Tongue (tissue), 3 donors: ENCODE measurements at places on chromosomes 5 and 9.

GRCh38 chr5:73966451-73966850, 340.5 kb downstream of the ARHGEF28 start:
- no peak for DNase-seq

GRCh38 chr5:109297900-109298299, 111.9 kb downstream of the PJA2 start:
- DNase-seq, result no peak

GRCh38 chr5:39506211-39506610, 81.4 kb upstream of the DAB2 start:
- no peak for DNase-seq

DNA sequence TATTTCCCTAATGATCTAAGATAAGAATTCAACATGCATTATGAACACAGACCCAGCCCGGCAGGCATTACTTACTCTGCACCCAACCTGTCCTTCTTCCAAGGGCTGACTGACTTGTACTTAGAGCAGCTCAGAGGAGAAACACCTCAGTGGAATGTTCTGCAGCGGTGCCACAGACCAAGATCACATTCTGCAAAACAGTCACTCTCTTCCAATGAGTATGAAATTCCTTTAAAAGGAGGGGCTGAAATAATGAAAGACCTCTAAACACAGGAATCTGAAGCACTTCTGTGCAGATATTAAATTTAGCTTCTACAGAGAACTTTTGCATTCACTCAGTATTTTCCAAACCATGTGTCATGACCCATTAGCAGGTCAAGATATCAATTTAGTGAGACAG, 172.9 kb downstream of the ZDHHC21 start:
- no peak for DNase-seq

- DNase-seq, result no peak
Measured at GRCh38 chr5:138492560-138493045, 27.3 kb downstream of the EGR1 start.

DNA sequence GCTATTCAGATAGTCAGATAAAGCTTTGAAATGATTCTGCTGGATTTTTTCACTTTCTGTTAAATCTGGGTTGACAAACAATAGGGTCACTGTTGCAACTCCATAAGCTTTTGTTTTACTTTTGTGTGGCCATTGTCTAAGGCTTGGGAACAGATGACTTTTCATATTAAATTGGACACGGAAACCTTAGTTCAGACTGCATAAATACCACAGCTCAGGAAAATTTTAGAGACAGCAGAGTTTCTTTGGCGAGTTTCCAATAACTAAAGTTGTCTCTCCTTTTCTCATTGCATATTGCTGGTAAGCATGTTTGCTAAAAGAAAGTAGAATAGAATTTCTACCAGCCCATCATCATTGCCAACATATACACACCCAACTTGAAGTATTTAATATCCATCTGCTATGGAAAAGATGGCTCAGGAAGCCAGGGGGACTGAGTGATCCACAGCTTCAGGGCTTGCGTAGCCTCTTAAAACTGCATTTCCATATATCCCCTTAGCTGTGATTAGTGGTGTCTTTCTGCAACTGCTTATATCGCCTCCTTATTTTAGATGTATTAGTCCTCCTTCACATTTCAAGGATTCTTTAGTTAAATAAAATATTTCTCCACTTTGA, 168.2 kb downstream of the ARHGAP26 start:
- DNase-seq, result peak; percentile 47

DNA sequence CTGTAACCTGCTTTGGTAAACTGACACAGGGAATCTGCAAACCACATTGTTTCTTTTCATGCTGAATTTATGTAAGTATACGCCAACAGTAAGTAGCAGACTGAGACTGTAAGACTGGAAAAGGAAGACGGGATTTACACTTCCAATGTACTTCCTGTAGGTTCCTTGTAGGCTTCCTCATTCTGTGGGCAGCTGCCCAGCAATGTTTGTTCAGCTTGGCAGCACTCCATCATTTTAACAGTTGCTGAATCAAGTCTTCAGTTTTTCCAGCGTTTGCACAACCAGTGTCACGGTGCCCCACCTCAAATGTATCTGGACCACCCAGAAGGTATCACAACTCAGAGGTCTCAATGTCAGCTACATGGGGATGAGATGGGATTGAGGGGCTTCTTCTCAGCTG, 232.6 kb downstream of the PRDM9 start:
- DNase-seq, result peak; percentile 6

GRCh38 chr9:107235765-107236442, 47.2 kb upstream of the RAD23B start:
- no peak for DNase-seq

DNA sequence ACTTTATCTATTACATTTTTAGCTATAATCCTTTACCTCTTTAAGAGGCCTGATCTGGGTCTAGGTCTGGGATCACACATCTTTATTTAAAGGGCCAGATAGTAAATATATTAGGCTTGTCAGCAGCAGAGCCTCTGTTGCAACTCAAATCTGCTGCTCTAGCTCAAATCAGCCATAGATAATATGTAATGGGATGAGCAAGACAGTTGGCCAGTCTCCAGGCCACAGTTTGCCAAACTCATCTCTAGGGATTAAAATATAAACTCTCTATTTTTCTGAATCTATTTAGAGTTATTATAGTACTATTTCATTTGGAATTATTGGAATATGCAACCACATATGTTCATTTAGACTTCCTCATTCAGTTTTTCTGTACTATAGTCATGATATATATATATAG, 115.9 kb upstream of the MINAR2 start:
- DNase-seq, result peak; percentile 17

DNA sequence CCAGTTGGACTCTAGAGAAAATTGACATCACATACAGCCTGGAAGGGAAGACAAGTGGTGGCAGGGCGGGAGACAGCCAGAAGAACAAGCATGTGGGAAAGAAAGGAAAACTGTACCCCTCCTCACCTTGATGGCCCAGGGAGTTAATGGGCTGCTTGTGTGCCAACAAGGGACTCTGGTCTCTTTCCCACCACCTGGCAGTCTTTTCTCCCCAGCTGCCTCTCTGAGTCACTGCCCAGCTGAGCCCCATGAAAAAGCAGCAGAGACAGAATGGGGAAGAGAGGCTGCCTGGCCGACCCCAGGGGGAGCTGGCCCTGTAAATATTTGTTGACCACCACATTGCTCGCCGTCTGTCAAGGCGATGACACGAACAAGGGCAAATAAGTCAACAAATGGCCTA, 359.4 kb downstream of the ENC1 start:
- DNase-seq, result no peak

- no peak for DNase-seq
Measured at GRCh38 chr5:138033386-138033808, 518 bp upstream of the FAM13B start.

DNA sequence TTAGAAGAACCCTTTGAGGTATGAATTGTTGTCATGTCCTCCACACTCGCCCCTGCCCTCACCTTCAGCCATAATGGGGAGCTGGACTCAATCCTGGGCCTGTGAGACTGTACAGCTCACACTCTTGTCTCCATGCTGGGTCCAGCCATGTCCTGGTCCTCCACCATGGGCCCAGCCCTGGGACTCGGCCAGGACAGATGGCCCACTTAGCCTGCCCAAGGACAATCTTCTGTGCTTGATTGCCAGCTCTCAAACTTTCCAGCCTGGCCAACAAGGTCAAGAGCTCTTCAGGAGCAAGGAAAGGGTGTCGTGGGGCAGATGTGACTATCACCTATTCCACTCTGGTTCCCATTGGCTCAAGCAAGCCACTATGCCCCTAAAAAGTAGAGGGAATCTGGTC, 90.8 kb downstream of the HRH2 start:
- no peak for DNase-seq

DNA sequence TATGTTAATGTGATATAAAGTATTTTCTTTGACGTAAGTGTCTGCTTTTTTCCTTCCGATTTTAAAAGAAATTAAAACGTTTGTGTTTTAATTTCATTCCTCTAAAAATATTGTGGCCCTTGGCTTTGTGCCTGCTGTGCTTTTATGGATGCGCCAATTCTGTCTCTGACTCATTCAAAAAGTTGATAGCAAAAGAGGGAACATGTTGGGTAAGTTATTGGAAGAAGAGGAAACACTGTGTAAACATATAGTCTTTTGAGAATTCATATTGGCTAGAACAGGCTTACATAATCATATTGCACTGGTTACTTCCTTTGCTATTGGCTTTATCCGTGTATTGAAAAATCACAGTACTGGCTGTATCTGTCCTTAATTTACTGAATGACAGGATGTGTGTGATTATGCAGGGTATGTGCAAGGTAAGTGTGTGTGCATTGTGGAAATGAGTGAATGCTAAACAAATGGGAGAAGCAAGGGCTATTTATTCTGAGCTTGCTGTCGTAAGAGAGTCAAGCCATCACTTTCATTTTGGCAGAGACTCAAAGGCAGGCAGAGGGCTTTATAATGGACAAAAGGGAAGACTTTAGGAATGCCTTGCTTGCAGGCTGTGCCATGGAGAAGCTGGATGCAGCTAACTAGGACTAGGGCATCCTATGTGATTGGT, 67.8 kb downstream of the SGCD start:
- peak; percentile 84 for DNase-seq

DNA sequence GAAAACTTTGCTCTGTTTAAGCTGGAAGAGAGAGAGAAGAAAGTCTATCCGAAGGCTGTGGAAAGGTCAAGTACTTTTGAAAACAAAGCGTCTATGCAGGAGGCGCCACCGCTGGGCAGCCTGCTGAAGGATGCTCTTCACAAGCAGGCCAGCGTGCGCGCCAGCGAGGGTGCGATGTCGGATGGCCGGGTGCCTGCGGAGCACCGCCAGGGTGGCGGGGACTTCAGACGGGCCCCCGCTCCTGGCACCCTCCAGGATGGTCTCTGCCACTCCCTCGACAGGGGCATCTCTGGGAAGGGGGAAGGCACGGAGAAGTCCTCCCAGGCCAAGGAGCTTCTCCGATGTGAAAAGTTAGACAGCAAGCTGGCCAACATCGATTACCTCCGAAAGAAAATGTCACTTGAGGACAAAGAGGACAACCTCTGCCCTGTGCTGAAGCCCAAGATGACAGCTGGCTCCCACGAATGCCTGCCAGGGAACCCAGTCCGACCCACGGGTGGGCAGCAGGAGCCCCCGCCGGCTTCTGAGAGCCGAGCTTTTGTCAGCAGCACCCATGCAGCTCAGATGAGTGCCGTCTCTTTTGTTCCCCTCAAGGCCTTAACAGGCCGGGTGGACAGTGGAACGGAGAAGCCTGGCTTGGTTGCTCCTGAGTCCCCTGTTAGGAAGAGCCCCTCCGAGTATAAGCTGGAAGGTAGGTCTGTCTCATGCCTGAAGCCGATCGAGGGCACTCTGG, 32.6 kb downstream of the CD180 start:
- DNase-seq, result no peak

DNA sequence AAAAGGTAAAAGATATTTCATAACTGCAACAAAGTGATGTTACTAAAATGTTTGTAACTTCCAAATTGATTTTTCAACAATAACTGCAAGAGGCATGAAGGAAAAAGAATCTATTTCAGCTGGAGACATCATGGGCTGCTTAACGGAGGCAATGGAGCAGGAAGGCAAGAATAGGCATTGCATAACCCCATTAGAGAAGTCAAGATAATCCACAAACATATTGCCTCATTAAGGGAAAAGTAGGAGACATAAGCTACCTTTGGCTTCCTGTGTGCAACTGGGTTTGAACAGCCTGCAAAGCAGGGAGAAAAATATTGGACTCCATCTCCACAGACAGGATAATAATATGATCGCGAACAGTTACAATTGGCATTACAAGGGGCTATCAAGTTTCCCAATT, 46.7 kb downstream of the SLCO4C1 start:
- DNase-seq, result no peak

GRCh38 chr5:1737790-1738405, 61.7 kb downstream of the MRPL36 start:
- no peak for DNase-seq

GRCh38 chr9:117868594-117868993, 164.4 kb downstream of the TLR4 start:
- DNase-seq, result no peak

- no peak for DNase-seq
Measured at GRCh38 chr9:126633881-126634558, 20.3 kb downstream of the LMX1B start.

GRCh38 chr5:35129921-35130485, 82.3 kb upstream of the AGXT2 start:
- no peak for DNase-seq

GRCh38 chr9:101397746-101398067, 711 bp downstream of the MRPL50 start:
- DNase-seq, result no peak

- DNase-seq, result peak; percentile 56
Measured at GRCh38 chr5:114789773-114790402, 379.8 kb downstream of the TRIM36 start.

GRCh38 chr5:67015541-67016191, 180.9 kb downstream of the CD180 start:
- DNase-seq, result no peak

DNA sequence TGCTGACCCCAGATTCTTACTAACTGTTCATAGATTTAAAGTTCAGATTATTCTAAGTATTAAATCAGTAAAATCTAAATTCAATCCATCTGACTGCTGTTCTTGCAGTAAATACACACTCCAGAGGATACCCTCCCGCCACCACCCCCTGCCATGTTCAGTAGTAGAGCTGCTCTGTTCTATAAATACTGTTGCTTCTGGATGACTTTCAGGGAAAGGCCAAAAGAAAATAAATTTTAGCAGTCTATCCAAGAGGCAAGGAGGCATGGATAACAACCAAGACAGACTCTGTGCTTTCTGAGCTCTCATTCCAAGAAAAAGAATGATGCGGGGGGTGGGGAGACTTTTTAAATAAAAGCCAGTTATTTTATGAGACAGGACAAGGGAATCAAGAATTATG, 115.1 kb downstream of the ADAMTS6 start:
- peak; percentile 19 for DNase-seq

GRCh38 chr5:5164163-5164562, 24.0 kb downstream of the ADAMTS16 start:
- DNase-seq, result no peak

- no peak for DNase-seq
Measured at GRCh38 chr9:107345327-107345726, 62.2 kb downstream of the RAD23B start.

DNA sequence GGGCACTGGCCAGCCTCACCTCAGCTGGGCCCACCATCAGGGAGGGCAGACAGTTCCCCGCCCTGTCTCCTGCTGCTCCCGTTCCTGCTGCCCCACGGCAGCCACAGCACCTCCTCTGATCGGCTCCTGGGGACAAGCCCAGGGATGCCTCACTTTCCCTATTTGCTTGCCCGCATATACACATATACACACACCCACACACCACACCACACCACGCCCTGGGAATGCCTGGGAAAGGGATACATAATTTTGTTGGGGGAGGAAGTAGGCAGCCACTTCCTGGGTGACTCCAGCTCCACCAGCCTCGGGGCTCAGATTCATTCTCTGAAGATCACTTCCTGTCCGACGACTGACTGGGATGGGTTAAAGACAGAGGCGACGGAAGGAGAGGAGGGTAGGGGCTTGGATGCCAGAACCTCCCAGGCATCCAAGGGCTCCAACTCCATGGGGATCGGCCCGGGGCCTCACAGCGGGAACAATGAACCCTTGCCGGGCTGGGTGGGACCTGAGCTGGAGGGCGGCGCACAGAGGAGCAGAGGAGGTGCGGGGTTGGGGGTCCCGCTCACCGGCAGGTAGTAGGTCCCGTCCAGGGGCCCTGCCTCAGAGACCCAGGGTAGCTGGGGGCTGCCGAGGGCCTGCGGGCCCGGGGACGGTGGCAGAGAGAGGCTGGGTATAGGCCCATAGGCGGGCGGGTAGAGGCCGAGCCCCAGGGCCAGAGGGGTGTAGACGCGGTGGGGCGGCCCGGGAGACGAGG, 2.0 kb upstream of the MZB1 start:
- DNase-seq, result no peak

- peak; percentile 82 for DNase-seq
Measured at GRCh38 chr5:174424219-174425053, 299.9 kb upstream of the MSX2 start.
